ENCODE measurements at places on chromosomes 4 and X.

- DNase-seq: no peak
Measured at GRCh38 chrX:25019707-25020390, 4.1 kb upstream of the ARX start.

DNA sequence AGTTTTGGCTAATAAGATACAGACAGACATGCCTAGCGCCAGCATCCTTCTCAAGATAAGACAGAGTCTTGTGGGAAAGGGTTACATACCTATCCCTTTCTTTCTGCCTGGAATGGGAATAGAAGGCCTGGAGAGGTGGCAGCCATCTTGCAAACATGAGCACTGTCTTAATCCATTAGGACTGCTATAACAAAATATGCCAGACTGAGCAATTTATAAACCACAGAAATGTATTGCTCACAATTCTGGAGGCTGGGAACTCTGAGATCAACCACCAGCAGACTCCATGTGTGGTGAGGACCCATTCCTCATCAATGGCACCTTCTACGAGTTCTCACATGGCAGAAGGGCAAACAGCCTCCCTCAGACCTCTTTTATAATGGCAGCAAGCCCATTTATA, 26.5 kb upstream of the NEIL3 start:
- peak; percentile 59 for DNase-seq

DNA sequence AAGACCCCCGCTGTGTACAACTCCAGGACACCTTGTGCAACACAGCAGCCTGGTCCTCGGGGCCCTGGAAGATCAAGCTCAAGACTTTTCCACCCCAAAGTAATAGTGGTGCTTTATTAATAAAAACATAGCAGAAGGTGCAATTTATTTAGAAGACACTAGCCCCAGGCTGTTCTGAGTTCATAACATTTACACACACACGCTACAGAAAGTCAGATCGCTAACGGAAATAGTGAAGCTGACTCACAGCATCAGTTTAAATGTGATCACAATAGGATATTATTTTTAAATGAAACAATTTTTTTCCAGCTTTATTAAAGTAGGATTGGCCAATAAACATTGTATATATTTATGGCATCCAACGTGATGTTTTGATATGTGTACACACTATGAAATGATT, 141.0 kb downstream of the STK32B start:
- DNase-seq: no peak

GRCh38 chrX:93868289-93868965, 194.4 kb downstream of the FAM133A start:
- no peak for DNase-seq

- DNase-seq: no peak
Measured at GRCh38 chrX:129705377-129705925, 33.3 kb upstream of the XPNPEP2 start.

DNA sequence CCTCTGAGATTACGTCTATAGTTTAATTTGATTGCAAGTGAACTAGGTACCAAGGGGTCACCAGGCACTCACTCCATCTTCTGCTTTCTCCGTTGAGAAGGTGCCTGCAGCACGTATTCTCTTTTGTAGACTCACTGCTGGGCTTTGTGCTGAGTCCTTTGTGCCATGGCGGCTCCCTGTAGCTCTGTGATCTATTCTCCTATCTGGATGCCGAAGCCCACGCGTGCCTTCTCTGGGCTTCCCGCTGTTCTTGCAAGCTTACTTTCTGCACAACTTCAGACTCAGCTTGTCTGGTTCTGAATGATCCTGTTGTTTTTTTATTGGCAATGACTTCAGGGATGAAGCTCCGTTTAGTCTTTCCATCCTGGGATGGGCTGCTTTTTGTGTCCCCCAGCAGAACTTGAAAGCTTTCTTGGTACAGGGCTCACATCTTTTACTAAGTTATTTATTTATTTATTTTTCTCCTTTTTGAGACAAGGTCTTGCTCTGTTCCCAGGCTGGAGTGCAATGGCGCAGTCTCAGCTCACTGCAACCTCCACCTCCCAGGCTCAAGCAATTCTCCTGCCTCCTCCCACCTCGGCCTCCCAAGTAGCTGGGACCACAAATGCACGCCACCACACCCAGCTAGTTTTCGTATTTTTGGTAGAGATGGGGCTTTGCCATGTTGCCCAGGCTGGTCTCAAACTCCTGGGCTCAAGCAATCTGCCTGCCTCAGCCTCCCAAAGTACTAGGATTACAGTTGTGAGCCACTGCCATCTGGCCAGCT, 100.9 kb upstream of the NKX1-1 start:
- no peak for DNase-seq

DNA sequence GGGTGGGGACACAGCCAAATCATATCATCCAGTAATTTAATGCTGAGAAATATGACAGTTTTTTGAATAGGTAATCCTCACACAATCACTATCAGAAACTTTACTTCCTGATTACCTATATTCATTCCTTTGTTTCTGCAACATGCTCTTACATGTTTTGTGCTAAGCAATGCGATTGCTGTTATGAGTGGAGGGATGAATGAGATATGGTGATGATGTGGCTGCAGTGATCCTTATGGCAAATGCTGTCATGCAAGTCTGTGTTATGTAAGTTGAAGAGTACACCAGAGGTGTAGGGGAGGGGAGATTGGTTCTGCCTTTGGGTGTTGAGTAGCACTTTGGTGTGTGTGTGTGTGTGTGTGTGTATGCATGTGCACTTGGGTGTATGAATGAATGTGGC, 14.6 kb downstream of the HERC3 start:
- no peak for DNase-seq

DNA sequence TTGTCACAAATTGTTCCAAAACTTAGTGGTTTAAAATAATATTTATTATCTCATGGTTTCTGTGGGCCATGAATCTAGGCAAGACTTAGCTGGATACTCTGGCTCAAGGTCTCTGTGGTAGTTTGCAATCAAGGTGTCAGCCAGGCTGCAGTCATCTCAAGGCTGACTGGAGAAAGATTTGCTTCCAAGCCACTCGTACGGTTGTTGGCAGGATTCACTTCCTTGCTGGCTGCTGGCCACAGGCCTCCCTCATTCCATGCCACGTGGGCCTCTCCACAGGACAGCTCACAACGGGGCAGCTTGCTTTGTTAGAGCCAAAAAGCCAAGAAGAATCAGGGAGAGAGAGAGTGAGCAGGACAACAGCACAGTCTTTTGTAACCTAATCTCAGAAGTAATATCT, 101.4 kb downstream of the WWC2 start:
- DNase-seq: peak; percentile 79

- DNase-seq: no peak
Measured at GRCh38 chr4:139469216-139469615, 15.3 kb downstream of the RAB33B start.
